ENCODE measurements at places on chromosomes 4 and X. TPM values are rescaled to one million over a fixed set of nuclear protein-coding genes. Genes with fewer than 3 reads are reported as not detected.

GRCh38 chr4:10115271-10115796 is 1.3 kb downstream of the WDR1 start:
- no peak for DNase-seq

DNA sequence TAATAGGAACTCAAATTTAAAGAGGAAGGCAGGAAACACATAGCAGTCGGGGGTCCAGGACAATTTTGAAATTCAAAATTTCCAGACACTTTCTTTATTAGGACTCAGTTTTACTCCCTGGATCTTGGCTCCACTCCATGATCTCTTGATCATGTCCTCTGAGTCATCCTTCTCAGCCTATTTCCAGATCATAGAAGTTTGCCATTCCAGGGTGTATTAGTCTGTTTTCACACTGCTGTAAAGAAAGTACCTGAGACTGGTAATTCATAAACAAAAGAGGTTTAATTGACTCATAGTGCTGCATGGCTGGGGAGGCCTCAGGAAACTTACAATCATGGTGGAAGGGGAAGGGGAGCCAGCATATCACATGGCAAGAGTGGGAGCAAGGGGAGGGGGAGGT is 564.7 kb upstream of the ACTRT1 start:
- no peak for DNase-seq

- DNase-seq = peak; percentile 10
Measured at GRCh38 chrX:47751670-47752069, 85.0 kb upstream of the ZNF81 start.

- no peak for DNase-seq
Measured at GRCh38 chr4:73841243-73841925, 4.9 kb downstream of the CXCL6 start.

- no peak for DNase-seq
Measured at GRCh38 chr4:146124023-146124680, 51.4 kb upstream of the LSM6 start.

GRCh38 chr4:122532766-122533165 is 76.2 kb upstream of the IL2 start:
- no peak for DNase-seq

GRCh38 chr4:118974758-118975157 is 86.1 kb downstream of the SYNPO2 start:
- DNase-seq = no peak

DNA sequence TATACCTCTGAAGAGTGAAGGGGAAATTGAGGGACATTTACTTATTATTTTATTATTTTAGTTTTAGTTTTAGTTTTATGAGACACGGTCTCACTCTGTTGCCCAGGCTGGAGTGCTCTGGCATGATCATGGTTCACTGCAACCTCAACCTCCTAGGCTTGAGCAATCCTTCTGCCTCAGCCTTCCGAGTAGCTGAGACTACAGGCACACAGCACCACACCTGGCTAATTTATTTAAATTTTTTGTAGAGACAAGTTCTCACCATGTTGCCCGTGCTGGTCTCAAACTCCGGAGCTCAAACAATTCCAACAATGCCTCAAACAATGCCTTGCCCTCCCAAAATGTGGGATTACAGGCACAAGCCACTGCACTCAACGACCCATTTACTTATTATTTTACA is 68.4 kb upstream of the BMP2K start:
- no peak for DNase-seq

- DNase-seq = no peak
Measured at GRCh38 chrX:154370300-154371016, 4.0 kb downstream of the FLNA start.

- no peak for DNase-seq
Measured at GRCh38 chrX:15744181-15744867, 6.3 kb downstream of the CA5B start.

DNA sequence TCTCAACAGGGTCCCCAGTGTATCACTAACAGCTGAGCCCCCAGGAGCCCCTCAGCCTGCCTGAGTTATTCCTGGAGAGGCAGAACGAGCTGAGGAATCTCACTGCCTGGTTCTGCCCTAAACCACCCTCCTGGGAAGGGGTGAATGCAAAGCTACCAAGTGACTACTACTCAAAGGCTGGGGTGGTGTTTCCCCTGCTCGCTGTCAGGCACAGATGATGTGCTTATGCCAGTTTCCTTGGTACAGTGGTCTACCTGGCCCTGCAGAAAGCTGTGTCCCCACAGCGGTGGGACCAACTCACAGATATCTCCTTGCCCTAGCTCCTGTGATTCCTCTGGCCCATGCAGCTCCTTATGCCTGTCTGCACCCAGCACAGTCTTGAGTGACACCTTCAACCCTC is 35.4 kb upstream of the ASMTL start:
- DNase-seq = no peak

DNA sequence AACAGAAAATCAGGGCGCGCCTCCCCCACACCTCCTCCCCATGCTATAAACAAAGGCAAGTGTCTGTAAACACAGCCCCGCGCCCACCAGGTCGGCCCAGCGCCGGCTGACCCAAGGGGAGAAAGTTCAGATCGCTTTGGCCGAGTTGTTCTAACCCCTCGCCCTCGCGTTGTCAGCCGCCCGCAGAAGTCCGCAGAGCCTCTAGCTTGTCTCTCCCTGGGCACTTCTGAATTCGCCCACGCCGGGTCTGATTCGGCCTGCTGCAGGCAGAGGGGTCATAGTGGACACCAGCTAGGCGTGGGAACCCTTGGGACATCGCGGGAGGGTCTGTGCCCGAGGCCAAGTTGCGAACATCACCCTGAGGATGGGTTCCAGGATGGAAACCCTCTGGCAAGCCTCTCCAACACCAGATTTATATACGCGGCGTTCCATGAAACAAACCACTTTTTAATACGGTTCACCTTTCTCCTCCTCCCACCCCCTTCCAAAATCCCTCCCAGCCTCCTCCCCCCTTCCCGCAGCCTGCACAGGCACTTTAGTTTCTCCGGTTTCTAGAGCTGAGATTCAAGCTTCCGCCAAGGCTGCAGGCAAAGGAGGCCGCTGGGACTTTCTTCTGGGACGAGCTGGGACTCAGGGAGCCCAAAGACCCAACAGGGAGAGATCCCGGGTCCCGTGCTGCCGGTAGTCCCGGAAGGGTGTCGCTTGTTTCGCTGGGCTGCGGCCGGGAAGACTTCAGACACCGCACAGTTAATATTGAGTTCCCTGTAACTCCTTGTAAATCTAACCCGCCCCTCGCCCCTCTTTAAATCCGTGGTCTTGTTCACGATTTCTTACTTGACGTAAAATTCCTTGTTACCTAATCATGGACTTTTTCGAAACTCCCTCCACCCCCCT is 4.7 kb downstream of the HAND2 start:
- no peak for DNase-seq

- no peak for DNase-seq
Measured at GRCh38 chr4:28310926-28311325, 1450.3 kb downstream of the STIM2 start.

- DNase-seq = no peak
Measured at GRCh38 chr4:13547485-13548041, 3.3 kb upstream of the NKX3-2 start.

- no peak for DNase-seq
Measured at GRCh38 chr4:23966725-23967124, 76.9 kb upstream of the PPARGC1A start.

DNA sequence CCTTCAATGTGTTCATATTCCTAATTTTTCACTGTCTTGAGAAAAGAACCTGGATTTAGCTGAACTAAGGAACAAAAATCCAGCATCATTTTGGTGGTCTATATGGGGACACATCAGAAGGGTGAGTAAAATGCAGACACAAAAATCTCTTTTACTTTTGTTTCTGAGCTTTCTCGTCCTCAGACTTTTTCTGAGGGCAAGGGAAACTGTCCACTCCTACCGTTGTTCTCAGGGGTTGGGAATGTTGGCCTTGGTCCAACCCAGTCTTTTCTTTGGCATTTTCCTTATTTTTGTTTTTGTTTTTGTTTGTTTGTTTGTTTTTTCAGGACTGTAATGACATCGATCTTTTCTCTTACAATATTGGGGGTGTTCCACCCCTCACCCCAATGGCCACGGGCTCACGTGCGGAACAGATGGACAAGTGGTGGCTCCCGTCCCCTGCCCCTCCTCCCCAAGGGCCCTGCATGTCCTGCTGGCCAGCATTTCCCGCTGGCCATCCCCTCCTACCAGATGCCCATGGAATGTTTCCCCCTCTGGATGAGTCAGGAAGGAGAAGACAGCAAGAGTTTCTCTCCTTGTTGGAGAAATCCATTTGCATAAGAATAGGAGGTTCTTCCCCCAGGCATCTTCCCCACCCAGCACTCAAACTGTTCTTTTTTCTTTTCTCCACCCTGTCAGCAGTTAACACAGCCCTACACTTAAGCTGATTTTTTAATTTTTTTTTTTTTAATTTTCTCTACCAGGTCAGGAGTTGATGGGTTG is 305.4 kb upstream of the NDST4 start:
- no peak for DNase-seq

GRCh38 chr4:120314969-120315368 is 248.3 kb upstream of the MAD2L1 start:
- DNase-seq = no peak

DNA sequence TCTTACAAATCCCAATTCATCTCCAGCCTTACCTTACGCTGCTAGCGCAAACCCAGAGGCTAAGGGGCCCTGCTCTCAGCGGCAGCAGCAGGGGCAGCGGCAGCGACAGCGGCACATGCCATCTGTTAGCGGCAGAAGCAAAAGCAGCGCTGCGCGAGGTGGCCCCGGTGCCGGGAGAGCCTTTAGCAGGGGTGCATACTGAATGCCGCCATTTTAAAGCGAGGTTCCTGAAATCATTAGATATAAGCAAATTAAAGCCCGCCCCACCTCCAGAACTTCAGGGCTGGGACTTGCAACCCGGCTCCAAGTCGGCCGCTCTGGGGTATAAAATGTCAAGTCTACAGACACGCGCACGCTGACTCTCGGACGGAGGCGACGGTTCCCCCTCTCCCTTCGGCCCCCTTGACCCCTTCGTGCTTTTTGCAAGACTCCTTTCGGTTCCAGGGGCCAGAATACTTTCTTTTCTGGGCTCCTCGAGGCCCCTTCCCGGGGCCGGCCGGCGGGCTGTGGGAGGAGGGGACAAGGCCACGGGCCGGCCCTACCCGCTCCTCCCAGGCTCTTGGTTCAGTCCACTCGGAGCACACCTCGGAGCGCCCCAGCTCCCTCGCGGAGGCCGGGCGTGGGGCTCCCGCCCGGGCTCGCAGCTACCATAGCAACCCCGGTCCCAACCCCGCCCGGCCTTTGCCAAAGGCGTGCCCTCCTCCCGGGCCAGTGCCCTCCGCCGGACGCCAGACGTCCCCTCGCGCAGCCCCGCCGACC is at the start of gene MBNL3:
Gene MBNL3, minus strand, starts transcription at position 220 of the 759 bp plus-strand sequence. CDS start 49,427 bp downstream, outside the sequence.
- peak; percentile 45 for DNase-seq

GRCh38 chrX:55638933-55639332 is 15.7 kb downstream of the FOXR2 start:
- DNase-seq = no peak

- no peak for DNase-seq
Measured at GRCh38 chr4:172095161-172095560, 282.0 kb downstream of the GALNTL6 start.

DNA sequence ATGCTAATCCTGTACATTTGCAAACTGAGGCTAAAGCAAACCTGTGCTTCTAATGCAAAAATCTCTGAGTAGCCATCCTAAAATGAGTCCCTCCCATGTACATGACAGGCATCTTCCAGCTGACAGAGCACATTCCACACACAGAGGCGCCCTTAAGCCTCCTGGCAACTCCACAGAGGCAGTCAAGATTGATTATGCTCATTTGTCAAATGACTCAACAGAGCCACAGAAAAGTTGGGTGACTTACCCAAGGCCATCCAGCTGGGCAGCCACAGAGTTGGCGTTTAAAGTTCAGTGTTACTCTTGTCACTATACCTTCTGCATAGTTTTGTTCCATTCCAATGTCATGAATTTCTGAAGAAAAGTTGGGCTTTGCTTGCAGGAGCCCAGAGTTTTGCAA is 394.6 kb upstream of the FGF13 start:
- DNase-seq = no peak

DNA sequence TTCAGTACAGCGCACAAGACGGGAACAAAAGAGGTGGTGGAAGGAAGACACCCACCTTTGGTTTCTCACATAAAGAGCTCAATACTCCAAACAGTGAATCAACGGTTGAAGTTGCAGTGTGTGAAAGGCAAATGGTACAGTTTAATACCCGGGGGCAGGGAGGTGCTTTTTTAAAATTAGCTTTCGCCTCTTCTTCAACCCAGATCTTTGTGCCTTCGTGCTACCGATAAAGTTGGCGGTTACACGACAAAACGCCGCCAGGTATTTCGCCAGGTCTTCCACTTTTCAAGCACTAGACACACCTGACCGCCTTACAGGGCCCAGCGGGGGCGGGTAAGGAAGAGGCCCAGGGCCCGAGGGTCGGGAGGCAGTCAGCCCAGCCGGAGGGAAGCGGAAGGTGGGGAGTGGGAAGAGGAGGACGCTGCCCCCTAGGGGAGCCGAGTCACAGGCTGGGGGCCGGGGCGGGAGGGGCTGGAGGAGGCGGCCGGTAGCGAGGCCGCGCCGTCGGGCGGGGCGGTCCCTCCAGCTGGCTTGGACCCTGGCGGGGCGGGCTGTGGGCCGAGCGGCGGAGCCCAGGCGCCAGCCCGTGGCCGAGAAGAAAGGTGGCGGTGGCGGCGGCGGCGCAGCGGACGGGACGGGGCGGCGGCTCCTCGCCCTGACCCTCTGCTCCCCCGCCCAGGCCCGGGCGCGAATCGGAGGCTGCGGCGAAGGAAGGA is 16.0 kb downstream of the UTP3 start:
- DNase-seq = peak; percentile 40

DNA sequence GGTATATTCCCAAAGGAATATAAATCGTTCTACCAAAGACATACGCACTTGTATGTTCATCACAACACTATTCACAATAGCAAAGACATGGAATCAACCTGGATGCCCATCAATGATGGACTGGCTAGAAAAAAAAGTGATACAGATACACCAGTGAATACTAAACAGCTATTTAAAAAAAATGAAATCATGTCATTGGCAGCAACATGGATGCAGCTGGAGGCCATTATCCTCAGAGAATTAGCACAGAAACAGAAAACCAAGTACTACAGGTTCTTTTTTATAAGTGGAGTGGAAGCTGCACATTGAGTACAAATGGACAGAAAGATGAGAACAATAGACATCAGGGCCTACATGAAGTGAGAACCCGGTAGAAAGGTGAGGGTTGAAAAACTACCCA is 81.4 kb downstream of the ANTXR2 start:
- no peak for DNase-seq

DNA sequence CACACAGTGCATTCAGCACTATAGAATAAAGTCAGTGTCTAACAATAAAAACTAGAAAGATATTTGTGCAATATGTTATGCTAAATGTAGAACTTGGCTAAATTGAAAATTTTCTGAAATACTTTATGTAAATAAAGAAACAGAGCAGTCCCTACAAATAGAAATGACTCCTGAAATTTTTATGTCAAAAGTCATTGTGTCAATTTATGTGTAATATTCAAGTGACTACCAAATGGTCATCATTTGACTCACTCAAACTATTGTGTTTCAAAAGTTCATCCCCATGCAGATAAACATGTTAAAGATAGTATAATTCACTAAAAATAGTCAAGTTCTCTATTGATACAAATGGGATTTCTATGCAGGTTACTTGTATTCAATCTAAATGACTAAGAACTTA is 17.9 kb downstream of the LRBA start:
- no peak for DNase-seq

XAGE2 gene
- not detected for total RNA-seq

RNF150 gene
- not detected for total RNA-seq

TASL gene
- total RNA-seq = 5.2 TPM

TMEM156 gene
- 17.6 TPM for total RNA-seq

DCLK2 gene
- 0.21 TPM for total RNA-seq

IL9R gene
- total RNA-seq = 64.9 TPM

PRRG3 gene
- total RNA-seq = not detected

NAP1L2 gene
- 2.1 TPM for total RNA-seq

TEX13C gene
- not detected for total RNA-seq

RTL3 gene
- not detected for total RNA-seq

RHOH gene
- 108 TPM for total RNA-seq

Data from activated T-helper 2 cell treated with anti-CD3 and anti-CD28 coated beads, Interferon-gamma antibody, Interleukin-2, Interleukin-4, amounts not matched to agents 10 μg/mL and 5 μg/mL and 100 μg/mL, durations not matched to agents 14 hours and 24 hours and 36 hours (primary cell).